Stimulated activated CD8-positive, alpha-beta memory T cell treated with anti-CD3 and anti-CD28 coated beads, Interleukin-12 subunit alpha, Interleukin-12 subunit beta, amount 100 ng/mL, for 4 hours (primary cell): ENCODE measurements at places on chromosomes 3 and 15.

GRCh38 chr3:129413687-129414506 lies 14.5 kb downstream of the EFCAB12 start:
- no peak for DNase-seq

GRCh38 chr3:166721466-166721865 lies 658.6 kb downstream of the ZBBX start:
- no peak for DNase-seq

DNA sequence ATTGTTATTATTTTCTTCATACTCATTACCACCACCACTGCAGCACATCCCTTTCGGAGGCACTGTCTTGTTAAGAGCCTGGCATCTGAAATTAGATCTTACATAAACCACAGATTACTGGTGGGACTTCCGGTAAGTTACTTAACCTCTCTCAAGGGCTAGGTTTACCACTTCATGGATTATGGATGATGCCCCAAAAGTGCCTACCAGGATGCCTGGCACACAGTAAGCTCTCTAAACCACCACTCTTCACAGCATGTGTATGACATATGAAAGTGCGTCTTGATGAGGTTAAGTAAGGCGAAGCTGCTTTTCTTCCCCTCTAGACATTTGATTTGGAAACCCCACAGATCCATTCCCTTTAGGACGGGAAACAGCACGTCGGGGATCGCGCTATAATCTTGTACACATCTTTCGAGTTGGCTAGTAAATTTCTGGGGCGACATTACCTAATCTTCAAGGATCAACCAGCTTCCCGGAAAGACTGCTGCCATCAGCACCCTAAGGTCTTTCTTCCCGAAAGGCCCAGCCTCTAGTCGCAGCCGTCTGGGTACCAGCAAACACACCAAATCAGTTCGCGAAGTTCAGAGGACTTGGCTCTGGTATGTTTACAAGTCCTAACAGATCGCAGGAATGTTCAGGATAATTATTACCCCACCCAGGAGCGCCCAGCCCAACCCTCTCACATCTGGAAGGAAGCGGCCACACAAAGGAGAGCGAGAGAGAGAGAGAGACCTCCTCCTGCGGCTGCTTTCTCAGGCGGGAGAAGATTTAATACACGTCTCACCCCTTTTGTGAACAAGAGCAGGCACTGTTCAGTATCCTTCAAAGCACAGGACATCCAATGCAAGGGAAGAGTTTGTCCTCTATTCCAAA lies 155.1 kb upstream of the FRMD4B start:
- no peak for DNase-seq

GRCh38 chr3:24299806-24300626 lies 194.6 kb downstream of the THRB start:
- DNase-seq: no peak

DNA sequence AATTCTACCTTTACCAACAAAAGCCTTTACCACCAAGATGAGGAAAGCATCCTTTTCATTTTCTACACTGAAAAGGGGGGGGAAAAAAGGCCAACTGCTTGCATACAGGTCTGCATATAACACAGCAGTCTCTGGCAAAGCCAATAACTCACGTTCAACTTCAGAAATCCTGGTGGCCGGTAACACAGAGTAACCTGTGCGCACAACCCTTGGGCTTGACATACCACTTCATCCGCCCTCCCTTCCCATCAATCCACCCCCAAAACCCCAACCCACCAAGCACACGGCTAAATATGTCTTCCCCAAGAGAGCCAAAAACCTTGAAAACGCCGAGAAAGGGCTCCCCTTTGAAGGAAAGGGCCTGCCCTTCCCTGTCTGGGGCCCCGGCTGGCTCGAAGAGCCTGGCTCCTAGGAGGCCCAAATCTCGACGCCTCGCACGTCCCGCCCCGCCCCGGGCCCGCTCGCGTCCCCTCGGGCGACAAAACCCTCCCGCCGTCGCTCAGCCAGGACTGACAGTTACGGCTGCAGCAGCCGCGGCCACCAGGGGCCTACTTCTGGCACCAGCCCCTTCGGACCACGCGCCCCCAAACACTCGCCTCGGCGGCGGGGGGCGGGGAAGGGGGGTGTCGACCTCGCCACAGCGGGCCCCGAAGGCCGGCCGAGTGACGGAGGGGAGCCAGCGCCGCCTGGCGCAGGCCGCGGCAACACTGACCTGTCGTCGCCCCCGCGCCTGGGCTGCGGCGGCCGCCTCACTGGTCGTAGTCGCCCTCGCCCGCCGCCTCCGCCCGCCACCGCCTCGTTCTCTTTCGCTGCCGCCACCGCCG lies 835 bp downstream of the UBE3A start:
- DNase-seq: peak; percentile 44

DNA sequence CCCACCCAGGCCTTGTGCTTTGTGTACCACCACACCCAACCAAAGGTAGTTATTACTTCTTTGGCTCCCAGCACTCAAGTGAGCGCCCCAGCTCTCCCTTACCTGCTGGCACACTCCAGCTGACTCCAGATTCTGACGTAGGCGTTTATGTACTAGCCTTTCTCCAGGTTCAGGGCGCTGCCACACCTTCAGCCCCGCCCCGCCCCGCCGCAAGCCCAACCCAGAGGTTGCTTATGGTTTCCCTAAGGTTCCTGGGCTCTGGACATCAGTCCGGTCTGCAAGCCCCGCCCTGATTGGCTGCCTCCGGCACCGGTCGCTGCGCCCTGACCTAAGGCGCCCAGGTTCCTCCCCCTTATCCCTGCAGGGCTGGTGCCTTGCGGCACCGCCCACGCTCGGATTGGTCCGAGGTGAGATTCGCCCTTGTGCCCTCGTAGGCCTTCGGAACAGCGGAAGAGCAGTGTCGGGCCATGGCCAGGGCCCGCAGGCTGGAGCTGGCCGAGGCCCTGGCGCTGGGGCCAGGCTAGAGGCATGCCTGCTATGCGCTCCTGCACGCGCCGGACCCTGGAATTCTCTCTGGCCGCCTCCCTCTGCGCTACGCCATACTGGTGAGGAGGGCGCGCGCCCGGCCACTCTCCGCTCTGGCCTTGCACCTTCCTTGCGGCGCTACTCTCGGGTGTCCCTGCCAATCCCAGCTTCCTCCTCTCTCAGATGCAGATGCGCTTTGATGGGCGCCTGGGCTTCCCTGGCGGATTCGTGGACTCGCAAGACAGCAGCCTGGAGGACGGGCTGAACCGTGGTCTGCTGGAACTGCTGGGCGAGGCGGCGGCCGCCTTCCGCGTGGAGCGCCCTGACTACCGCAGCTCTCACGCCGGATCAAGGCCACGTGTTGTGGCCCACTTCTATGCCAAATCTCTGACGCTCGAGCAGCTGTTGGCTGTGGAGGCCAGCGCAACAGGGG lies 19.8 kb upstream of the NUDT16 start:
- DNase-seq: no peak

DNA sequence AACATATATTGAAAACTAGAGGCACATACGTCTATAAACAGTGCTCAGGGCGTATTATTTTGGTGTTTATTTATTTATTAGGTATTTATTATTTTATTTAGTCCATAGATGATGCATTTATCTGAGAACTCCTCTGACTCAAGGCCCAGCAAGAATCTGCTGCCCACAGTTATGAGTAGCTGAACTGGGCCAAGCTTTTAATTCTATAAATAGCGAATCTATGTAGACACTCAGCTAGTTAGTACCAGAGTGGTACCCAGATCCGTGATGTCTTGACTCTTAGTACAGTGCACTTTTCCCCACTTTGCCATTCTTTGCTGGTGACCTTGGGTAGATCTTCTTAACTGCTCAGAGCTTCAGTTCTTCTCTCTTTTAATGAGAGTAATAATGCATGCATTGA lies 370.4 kb upstream of the TPRG1 start:
- no peak for DNase-seq

GRCh38 chr3:15218689-15219088 lies 12.6 kb downstream of the CAPN7 start:
- DNase-seq: no peak

- DNase-seq: no peak
These were observed 18.3 kb downstream of the LMCD1 start for GRCh38 chr3:8519774-8520448.

DNA sequence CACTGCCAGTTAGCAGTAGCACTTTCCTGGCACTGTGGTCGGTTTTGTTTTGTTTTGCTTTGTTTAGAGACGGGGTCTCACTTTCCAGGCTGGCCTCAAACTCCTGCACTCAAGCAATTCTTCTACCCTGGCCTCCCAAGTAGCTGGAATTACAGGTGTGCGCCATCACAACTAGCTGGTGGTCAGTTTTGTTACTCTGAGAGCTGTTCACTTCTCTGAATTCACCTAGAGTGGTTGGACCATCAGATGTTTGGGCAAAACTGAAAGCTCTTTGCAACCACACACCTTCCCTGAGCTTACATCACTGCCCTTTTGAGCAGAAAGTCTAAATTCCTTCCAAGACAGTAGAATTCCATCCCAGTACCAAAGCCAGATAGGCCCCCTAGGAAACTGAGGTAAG lies 22.6 kb downstream of the CLDN18 start:
- DNase-seq: no peak

DNA sequence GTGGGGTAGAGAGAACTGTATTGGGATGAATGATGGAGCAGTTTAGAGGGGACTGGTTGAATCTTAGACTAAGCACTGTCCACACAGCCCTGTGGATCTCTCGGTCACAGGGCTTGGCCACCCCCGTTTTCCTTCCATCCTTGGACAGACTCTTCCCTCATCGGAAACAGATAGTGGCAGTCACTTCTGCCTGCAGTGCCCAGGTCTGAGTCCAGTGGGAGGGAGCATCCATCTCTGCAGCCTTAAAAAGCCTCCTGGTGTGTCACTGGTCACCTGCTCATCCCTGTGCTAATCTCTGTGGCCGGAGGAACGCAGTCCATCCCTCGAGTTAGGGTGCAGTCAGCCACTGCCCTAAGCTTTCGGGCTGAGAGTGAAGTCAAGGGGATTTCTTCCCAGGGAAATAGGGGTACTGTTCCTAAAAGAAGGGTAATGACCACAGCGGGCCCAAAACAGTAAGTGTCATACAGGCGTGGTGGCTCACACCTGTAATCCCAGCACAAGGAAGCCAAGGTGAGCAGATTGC lies 32.0 kb downstream of the PLA2G4D start:
- no peak for DNase-seq

GRCh38 chr3:159649951-159650350 lies 338.7 kb upstream of the IL12A start:
- no peak for DNase-seq

- DNase-seq: no peak
These were observed 299.8 kb downstream of the SHQ1 start for GRCh38 chr3:72548461-72548860.
